Dorsolateral prefrontal cortex (tissue), 122 donors: ENCODE measurements at places on chromosomes 5 and 9.

- no peak for DNase-seq
Measured at GRCh38 chr5:163712011-163712410, 206.6 kb downstream of the MAT2B start.

- DNase-seq, result no peak
Measured at GRCh38 chr9:97748525-97748924, 51.4 kb upstream of the XPA start.

GRCh38 chr9:99851500-99851822, 29.8 kb downstream of the NR4A3 start:
- no peak for DNase-seq

DNA sequence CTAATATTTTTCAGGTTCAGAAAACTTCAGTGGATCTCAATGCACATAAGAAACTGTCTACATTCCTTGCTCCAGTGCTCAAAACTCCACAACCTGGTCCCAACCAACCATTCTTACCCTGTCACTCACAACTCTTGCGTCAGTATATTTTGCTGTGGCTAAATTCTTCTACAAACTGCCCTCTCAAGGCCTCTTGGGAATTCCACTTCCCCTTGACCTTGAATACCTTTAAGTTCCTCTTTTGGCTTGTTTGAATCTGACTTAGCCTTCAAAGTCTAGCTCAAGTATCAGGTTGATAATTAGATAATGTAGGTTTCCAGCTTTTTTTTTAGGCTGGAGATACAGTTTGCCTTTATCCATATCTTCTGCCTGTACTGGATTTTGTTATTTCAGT, 128.3 kb downstream of the SLF1 start:
- no peak for DNase-seq

GRCh38 chr9:112091810-112092209, 83.3 kb downstream of the SUSD1 start:
- DNase-seq, result no peak

GRCh38 chr9:121564504-121565260, 65.0 kb upstream of the GGTA1 start:
- no peak for DNase-seq

GRCh38 chr5:78896132-78896531, 89.0 kb downstream of the ARSB start:
- no peak for DNase-seq

GRCh38 chr9:22142671-22143070, 133.6 kb upstream of the CDKN2B start:
- DNase-seq, result no peak

GRCh38 chr5:3595006-3595961, at the start of gene IRX1:
TSS of gene IRX1 (plus strand) at chr5:3595832. CDS start at chr5:3596106, 274 bp downstream.
- no peak for DNase-seq

DNA sequence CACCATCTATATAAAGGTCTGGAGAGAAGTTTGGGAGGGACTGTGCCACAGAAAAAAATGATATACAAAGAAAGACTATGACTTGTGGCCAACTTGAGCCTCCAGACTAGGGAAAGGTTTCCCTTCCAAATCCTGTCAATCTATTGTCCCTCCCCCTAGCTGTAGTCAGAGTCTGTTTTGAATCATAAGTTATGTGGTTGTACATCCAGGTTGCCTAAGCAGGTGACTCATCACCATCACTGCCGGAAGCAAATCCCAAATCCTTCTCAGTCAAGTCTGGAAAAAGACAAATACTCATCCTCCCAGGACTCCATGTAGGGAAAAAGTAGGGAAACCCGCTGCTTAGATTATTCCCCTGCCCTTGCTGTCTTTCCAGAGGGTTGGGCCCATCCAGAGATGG, 235.7 kb downstream of the CDK5RAP2 start:
- no peak for DNase-seq

- DNase-seq, result no peak
Measured at GRCh38 chr5:113527746-113528145, 14.3 kb downstream of the YTHDC2 start.

GRCh38 chr5:148176480-148176879, 8.1 kb downstream of the SPINK14 start:
- no peak for DNase-seq

DNA sequence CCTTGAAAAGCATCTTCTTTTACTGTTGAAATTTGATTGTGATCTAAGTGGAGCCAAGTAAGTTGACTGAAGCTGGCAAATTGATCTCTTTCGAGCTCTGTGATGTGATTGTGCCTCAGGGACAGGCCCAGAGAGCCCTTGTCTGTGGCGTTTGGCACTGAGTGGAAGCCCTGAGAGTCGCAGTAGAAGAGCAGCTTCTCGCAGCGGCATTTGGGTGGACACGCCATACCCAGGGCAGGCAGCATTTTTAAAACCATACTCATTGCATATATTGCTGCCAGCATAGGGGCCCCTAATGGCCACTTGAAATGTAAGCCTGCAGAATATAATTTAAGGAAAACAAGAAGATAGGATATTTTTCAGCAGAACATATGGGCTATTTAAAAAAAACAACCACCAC, 894 bp downstream of the LRRTM2 start:
- DNase-seq, result peak; percentile 68

GRCh38 chr9:22683700-22684075, 237.1 kb downstream of the DMRTA1 start:
- no peak for DNase-seq

GRCh38 chr9:33466565-33467495, 6.9 kb downstream of the NOL6 start:
- peak; percentile 59 for DNase-seq

GRCh38 chr5:143979044-143979690, 167.2 kb downstream of the HMHB1 start:
- no peak for DNase-seq

GRCh38 chr9:24602693-24603352, 57.1 kb upstream of the IZUMO3 start:
- no peak for DNase-seq

DNA sequence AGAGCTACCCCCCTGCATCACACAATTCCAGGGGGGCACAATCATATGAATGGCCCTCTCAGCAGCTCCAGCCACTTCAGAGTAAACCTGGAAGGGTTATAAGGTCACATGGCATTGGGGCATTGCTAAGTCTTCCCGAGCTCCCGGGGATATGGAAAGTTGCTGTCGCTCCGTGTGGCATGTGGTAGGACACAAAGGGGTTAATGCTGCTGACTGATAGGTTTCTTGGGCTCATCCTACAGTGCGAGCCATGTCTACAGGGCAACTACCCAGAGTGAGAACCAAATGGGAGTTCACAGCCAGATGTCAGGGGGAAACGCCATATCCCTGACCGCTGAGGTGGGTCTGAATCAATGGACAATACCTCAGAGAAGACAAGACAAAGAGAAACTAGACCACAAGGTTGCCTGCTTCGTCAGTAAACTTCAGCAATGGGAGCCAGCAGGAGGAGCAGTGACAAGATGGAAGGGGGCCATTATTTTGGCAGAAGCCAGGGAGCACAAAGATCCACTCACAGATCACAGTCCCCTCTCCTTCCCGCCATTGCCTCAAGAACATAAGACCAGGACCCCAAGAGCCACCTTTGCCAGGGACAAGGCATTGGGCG, 52.4 kb upstream of the SHISAL2B start:
- no peak for DNase-seq

DNA sequence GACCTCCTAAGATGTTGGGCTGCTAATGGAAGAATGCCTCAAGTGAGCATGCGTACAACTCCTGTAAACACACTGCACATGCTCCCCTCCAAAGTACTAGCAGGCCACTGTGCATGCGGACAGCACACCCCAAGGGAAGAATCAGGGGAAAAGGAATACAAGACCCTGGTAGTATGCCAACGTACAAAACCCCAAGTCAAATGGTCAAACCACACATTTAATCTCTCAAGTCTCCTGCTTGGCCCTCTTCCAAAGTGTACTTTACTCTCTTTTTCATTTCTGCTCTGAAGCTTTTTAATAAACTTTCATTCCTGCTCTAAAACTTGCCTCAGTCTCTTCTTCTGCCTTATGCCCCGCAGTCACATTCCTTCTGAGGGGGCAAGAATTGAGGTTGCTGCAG, 466.4 kb downstream of the DMRTA1 start:
- DNase-seq, result no peak

GRCh38 chr9:90307891-90308290, 334.7 kb downstream of the DIRAS2 start:
- no peak for DNase-seq

DNA sequence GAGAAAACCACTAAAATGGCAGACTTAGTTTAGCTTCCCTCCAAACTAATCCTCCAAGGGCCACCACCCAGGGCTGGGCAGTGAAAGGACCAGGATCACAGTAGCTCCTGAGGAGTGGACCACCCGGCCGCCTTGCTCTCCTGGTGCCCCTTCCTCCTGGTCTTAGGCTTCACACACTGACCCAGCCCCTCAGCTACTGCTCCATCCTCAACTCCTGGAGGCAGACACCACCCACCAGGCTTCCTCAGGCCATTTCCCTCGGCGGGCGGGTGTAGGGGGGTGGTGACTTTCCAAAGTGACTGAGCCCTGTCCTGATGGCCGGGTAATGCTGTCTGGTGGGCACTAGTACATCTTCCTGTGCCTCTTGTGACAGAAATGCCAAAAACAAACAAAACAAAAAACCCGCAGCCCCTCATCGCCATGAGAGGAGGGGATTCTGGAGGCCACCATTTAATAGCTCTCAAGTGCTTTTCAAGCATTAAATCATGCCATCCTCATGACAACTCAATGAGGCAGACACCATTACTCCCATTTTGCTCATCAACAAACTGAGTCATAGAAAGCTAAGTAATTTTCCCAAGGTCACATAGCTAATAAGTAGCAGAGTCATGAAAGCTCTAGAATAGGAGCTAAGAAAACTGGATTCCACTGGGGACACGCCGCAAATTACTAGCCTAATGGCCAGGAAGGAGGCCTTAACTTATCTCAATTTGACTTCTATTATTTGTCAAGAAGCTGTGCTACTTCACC, 91.3 kb upstream of the LRRTM2 start:
- no peak for DNase-seq

DNA sequence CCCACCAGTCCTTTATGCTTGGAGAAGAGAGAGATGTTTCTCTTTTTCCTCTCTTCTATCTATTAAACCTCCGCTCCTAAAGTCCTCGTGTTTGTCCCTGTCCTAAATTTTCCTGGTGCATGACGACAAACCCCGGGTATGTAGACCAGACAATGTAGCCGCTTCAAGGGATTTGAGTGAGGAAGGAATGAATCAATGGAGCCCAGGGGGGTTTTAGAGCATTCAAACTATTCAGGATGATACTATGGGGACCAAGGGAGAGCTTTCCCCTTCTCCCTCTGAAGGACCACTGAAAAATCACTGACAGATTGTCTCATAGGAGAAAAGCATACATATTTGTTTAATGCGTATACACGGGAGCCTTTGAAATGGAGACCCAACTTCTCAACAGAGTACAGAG, 18.4 kb downstream of the CEL start:
- DNase-seq, result no peak
